Occipital lobe (tissue), 3 donors: ENCODE measurements at places on chromosomes 3 and 15. TPM values are rescaled to one million over a fixed set of nuclear protein-coding genes. Genes with fewer than 3 reads are reported as not detected.

Gene INO80
- total RNA-seq, result 50.8 TPM

Gene GOLGA6L7
- total RNA-seq, result not detected

Gene SLC35G2
- 14.7 TPM for total RNA-seq

Gene SKOR1
- total RNA-seq, result 0.16 TPM

Gene RTP3
- not detected for total RNA-seq

Gene GRK7
- not detected for total RNA-seq

Gene ST3GAL6
- total RNA-seq, result 35.6 TPM

Gene CYP1A2
- total RNA-seq, result not detected

Gene CCNDBP1
- 26.5 TPM for total RNA-seq
